ENCODE measurements at places on chromosomes 13 and 19.
A peak's percentile ranks its signal among the peaks of the same experiment; 100 is the strongest.

- DNase-seq, result no peak
Measured at GRCh38 chr13:30314562-30314961, 7.2 kb upstream of the KATNAL1 start.

GRCh38 chr19:32743021-32743420 is 23.5 kb downstream of the TDRD12 start:
- DNase-seq, result no peak

- no peak for DNase-seq
Measured at GRCh38 chr13:44046428-44046827, 166.7 kb downstream of the LACC1 start.

DNA sequence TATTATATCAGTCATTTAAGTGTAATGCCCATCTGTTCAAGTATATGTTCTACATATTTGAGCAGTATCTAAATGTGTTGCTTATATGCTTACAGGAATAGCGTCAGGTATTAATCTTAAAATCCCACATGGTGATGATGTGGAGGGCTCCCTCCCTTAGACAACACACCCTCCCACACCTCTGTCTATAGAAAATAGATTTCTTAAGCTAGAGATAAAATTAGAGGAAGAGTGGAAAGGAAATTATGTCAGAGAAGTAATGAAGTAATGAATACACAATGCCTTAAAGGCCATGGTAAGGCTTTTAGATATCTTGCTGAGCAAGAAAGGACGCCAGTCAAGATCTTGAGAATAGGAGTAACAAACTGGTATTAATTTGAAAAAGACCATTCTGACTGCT is 12.4 kb downstream of the ZDHHC20 start:
- DNase-seq, result no peak

DNA sequence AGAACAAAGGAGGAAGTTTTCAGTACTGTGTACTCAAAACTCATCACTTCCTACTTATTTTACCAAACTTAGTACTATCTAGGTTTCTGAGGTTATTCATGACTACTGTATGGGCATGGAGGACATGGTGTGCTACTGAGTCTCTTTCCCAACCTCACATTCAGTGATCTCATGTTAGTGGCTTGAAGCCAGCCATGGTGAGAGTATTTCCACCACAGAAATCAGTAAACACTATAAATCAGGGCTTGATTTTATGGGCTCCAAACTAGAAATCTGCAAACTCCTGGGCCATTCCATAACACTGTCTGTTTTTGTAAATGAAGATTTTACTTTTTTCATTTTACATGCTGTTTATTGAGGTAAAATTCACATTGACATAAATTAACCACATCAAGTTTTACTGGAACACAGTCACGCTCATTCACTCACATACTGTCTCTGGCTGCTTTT is 19.7 kb downstream of the MED26 start:
- DNase-seq, result peak; percentile 90

DNA sequence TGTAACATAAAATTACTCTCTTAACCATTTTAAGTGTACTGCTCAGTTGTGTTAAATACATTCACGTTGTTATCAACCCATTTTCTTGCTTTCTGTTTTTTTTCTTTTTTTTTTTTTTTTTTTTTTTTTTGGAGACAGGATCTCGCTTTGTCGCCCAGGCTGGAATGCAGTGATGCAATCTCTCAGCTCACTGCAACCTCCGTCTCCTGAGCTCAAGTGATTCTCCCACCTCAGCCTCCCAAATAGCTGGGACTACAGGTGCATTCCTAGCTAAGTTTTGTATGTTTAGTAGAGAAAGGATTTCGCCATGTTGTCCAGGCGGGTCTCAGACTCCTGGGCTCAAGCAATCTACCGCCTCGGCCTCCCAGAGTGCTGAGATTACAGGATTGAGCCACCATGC is 42.5 kb upstream of the C13orf42 start:
- DNase-seq, result no peak

DNA sequence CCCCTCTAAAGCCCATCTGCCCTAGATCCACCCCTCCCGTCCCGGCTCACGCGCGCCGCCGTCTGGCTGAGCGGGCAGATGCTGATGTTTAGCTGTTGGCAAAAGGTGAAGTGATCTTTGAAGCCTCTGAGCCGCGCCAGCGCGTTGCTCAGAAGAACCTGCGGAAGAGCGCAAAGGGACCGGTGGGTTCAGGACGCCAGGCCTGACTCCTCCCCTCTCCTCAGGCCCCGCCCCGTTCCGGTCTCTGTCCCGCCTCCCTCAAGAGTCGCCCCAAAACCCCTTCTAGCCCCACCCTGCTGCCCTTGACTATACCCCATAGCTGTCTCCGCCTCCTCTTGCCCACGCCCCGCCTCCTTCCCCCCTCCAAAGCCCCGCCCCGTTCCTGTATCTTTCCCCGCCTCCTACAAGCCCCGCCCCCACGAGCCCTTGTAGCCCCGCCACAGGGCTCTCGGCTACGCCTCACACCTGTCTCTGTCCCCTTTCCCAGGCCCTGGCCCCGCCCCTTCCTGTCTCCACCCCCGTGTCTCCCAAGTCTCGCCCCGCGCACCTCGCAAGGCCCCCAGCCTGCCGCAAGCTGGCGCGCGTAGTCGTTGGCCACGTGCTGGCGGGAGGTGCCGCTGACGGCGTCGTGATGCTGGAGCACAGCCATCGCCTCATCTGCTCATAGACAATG is 9.5 kb downstream of the MAN2B1 start:
- DNase-seq, result no peak

DNA sequence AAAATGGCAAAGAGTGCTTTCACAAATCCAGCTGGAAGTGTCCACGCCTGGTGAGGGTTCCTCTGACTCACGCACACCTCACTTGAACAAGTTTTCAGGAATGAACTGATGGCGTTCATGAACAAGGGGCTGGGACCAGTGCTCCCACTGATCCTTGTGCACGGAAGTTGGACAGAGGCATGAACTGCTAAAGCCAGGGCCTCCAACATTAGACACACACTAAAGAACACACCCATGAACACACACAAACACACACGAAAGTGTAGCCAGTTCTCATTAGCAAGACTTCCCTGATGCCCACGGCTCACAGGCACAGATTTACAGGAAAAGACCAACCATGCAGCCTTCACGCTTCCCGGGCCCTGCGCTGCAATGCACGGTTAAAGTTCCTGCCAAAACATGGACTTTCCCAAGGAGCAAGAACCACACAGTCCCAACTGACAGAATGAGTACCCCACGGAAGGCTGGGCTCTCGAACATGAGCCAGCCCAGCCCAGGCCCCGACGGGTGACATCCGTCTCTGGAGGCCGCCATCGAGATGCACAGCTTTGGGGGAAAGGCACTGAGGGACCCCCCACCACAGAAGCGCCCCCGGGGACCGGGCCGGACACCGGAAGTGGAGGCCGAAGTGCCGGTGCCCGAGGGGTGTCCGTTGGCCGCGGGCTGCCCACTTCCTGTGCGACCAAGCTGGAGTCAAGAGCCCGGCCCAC is 808 bp downstream of the DNMT1 start:
- DNase-seq, result no peak

GRCh38 chr19:16849168-16849567 is 20.0 kb downstream of the SIN3B start:
- no peak for DNase-seq

- no peak for DNase-seq
Measured at GRCh38 chr19:48835734-48836088, 580 bp downstream of the HSD17B14 start.

DNA sequence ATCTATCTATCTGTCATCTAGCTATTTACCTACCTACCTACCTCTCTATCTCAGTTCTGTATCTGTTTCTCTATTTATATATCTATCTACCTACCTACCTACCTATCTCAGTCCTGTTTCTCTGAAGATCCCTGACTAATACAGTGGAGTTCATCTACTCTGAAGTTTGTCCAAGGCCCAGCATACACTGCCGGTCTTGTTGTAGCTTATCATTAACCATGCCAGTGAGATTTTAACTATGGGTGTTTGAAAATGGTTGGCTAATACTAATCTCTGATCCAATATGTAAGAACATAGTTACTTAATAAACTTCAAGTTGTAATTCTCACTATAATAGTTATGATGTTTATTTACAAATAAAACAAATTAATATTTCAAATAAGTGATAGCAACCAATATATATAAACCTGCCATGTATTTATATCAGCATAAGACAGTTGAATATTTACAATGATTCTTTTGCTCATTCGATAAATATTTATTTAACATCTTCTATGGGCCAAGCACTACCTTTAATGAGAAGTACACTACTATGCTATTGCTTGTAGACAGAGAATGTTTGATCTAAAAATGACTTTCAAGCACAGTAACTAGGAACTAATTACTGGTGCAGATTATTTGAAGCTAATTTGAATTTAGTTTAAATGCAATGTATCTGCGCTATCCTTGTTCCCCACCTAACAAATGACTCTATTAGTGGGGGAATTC is 242.1 kb downstream of the KLF5 start:
- no peak for DNase-seq

- DNase-seq, result no peak
Measured at GRCh38 chr13:104385404-104385803, 1319.2 kb upstream of the SLC10A2 start.

- DNase-seq, result no peak
Measured at GRCh38 chr13:40776681-40777165, 5.7 kb upstream of the MRPS31 start.

DNA sequence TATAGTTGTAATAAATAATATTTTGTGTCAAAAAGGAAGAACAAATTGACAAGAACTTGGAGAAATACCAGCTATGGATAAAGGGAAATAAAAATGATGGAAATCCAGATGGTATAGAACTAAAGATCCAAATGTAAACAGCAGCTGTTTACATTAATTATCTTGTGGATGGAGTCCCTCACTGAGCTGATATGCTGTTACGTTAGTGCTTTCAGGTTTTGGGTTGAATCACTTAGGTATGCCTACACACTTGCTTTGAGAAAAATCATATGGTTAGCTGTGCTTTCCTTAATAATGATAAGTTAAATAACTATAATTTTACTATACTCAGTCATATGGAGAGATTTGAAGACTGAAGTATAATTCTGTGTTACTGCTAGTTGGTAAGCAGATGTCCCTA is 27.7 kb downstream of the WASF3 start:
- no peak for DNase-seq

- DNase-seq, result no peak
Measured at GRCh38 chr19:44539991-44540390, 10.5 kb upstream of the CEACAM20 start.

DNA sequence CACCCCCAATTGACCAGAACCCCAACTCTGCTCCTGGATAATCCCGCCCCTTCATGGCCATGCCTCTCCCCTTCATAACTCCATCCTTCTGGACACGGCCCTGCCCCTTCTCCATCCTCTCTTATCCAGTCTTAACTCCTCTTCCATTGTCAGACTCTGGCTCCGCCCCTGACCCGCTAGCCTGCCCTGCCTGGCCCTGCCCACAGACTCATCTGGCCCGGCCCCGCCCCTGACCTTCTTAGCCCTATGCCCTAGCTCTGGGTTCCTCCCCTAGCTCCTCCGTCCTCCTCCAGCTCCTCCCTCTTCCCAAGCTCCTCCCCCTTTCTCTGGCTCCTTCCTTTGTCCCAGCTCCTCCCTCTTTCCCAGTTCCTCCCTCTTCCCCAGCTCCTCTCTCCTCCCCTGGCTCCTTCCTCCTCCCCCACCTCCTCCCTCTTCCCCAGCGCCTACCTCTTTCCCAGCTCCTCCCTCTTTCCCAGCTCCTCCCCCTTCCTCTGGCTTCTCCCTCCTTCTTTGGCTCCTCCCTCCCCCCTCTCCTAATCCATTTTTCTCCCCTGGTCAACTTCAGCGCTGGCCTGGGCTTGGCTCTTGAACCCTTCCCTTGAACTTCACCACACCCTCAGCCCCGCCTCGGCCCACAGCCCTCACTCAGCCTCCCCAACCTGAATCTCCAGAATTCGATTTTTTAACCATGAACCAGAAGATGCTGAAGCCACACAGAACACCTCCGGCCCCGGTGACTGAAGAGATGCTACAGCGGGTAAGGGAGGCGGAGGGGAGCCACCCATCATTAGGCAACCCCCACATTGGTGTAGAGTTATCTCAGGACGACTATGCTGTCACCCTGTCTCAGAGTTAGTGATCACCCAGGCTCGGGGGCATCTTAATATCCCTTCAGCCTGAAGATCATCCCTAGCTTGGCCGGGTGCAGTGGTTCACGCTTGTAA is 9.2 kb upstream of the ZNF358 start:
- no peak for DNase-seq

DNA sequence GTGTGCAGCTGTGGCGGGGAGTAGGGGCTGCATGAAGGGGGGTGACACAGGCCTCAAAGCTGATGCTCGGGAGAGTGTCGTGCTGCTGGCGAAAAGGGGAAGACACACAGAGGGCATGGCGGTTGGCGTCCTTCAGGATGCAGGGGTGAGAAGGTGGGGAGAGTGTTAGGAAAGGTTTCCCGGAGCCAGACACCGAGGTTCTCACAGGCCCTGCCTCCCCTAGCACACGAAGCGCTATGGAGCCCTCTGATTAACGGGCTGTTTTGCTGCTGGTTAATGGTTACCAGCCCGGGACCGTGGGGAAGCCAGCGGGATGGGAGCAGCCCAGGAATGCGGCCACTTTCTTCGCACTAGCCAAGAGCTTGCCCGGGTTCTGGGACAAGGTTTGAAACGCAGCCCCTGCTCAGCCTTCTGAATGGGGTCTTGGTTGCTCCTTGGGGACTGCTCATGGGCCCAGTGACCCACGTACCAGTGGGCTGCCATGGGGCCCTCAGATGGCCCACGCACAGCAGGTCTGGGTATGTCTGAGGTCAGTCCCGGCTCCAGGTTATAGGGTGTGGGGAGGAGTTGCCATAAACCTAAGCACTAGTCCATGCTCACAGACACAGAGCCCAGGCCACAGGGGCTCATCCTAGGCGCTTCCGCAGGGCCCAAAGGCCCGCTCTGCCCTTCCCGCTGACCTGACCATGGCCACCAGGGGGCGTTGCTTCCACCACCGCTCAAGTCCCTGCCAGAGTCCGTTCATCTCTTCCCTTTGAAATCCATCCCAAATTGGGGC is 31.3 kb upstream of the ISYNA1 start:
- no peak for DNase-seq

DNA sequence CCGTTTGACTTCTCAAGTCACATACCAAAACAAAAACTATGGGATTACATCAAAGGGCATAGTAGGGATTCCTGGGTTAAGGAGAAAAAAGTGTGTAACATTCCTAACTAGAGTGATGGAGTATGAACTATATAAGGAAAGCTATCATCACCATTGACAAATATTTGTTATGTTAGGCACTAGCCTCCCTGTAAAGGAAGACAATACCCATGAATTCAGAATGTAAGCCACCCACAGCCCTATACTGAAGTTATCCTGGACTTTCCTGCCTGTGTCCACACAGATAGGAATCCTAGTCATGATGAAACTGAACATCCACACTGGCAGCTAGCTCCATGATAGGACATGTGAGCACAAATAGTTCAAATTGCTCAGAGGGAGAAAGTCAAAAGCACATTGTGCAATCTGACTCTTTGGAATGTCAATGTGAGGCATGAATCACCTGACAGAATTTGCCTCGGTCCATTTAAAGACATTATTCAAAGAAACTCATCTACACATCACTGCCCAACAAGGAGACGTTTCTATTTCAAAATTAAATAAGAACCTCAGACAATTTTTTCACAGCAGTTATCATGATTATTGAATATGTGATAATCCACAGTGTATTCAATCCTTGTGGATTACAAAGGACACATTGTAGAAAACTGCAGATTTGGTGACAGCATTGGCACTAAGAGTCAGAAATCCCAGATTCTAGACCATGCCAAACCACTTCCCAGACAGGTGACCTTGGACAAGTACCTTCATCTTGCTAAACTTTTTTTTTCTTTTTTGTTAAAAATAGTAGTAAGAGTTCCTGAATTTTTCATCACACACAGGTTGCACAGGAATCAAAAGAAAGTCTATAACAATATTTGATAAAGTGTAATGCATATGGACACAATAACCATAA is 529.3 kb downstream of the IRS2 start:
- DNase-seq, result peak; percentile 96

- peak; percentile 62 for DNase-seq
Measured at GRCh38 chr13:45086484-45086883, 33.8 kb upstream of the GTF2F2 start.

GRCh38 chr13:97018029-97018819 is 23.9 kb upstream of the OXGR1 start:
- peak; percentile 25 for DNase-seq

Data from AG09309 (cell line).